ENCODE measurements at places on chromosomes 16 and 17.

DNA sequence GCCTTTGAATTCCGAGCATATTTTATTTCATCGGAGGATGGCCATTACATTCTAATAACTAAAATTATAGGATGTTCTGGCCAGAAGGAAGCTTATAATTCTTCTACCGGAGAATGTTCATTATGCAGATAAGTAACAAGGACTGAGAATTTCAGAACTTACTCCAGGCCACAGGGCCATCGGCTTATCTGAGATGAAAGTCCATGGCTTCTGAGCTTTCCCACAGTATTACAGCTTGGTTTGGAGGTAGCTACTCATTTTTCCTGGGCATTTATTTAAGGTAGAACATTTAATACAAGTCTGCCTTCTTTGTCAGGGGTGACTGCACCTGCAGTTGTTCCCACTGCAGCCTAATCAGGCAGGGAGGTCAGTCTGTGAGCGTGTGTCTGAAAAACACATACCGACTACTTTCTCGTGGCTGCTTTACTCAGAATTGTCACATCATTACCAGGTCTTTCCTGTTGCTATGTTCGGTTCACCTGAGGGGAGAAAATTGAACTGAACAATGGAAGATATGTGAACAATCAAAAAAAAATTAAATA lies 219.7 kb upstream of the CPHXL start:
- DNase-seq, result no peak

GRCh38 chr17:2749784-2750181 lies 331 bp upstream of the CCDC92B start:
- peak; percentile 36 for DNase-seq

DNA sequence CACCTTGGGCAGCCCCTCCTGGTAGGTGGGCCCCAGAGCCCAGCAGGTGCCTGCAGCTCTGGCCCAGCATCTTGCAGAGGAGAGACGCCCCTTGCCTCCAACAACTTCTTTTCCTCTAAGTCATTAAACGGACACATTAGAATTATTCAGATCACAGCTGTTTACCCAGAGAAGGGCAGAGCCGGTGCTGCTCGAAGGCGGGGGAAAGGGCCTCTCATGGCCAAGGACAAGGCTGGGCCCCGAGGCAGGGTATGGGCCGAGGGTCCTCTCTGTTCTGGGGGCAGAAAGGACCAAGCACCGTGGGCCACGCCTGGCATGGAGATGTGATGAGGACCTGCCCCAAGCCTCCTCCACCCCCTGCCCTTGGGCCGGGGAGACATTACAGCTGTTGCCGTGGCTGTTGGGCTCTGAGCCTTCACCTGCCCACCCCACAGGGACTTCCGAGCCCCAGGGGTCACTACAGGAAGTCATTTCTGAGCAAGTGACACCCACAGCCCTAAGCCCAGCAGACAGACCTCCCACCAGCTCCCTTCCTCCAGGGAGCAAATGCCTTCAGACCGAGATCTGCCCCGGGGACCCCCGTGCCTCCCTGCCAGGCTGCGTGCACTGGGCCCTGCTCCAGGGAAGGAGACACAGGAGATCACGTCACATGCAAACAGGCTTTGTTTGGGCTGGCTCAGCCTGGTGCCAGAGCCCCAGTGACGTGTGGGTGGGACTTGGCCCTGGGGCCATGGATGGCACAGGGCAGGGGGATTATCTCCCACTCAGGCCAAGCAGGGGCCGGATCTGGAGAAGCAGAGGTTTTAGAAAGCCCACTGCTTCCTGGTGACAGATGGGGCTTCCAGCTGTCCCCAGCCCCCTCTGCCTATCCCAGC lies 699 bp upstream of the PVALEF start:
- DNase-seq, result no peak

- no peak for DNase-seq
These were observed 10.4 kb downstream of the CANT1 start for GRCh38 chr17:78999056-78999768.

DNA sequence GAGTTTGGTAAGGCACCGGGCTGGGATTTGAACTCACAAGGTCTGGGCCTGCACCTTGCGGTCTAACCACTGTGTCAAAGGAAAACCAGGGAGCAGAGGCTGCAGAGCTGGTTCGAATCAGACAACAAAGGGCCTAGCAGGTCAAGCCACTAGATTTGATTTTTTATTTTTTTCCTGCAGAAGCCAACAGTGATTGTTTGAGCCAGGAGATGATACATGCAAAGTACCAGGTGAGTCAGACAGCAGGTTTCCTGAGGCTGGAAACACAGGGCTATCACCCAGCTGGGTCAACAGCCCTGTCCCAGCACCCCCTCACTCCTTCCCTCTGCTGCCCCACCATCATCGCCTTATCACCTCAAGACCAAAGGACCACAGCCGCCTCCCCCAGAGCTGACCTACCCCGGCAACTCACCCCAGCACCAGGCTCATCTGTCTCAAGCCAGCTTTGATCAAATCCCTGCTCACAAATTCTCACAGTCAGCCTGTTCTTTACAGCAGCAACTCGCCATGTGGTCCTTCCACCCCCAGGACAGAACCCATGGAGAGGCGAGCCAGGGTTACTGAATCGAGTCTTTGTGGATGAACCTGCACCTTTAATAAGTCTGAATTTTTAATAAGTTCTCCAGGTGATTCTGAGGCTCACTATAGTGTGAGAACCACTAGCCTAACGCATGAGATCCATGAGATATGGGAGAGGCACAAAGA lies 13.0 kb upstream of the KRT19 start:
- DNase-seq, result no peak

GRCh38 chr17:44887971-44888954 lies 11.0 kb downstream of the EFTUD2 start:
- DNase-seq, result no peak

- DNase-seq, result no peak
These were observed 877 bp upstream of the KREMEN2 start for GRCh38 chr16:2963074-2963722.

DNA sequence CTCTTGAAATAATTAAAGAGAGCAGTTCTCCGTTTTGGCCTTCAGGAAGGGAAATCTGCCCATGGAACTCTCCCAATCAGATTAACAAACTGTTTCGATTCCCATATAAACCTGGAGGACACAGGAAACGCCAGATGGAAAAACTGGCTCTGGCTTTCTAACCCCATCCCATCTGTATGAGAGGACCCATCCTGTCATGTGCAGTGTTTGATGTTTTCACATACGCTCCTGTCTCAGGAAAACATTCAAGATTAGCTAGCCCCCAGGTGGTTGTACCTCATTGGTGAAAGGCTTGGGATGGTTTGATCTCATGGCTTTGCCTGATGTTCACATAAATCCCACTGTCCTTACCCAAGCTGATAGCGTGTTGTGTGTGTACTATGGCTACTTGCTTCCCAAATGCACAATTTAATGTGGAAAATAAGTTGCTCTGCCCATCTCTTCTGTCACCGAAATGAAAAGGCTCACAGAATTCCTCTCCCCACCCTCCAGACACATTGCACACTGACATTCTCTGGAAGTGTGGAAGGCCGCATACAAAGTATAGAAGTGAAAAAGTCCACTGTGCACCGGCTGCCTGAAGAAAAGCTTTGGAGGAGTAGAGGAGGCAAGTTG lies 18.2 kb upstream of the ERN1 start:
- DNase-seq, result no peak

DNA sequence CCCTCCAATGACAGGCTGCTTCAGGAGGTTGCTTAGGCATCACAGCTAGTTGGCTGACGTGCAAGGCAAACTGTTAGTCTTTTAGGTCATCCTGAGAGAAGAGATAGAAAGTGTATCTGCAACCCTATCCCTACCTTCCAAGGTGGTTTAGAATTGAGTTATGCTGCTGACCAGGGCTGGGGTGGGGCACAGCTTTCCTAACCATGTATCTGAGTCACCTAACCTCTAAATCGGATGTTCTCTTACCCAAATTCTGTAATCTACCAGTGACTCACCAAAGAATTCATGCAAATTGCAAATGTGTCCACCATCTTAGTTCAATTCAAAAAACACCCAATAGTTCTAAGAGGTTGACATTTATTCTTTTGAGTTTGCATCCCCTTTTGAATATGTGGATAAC lies 107.2 kb upstream of the DYNLRB2 start:
- DNase-seq, result no peak

DNA sequence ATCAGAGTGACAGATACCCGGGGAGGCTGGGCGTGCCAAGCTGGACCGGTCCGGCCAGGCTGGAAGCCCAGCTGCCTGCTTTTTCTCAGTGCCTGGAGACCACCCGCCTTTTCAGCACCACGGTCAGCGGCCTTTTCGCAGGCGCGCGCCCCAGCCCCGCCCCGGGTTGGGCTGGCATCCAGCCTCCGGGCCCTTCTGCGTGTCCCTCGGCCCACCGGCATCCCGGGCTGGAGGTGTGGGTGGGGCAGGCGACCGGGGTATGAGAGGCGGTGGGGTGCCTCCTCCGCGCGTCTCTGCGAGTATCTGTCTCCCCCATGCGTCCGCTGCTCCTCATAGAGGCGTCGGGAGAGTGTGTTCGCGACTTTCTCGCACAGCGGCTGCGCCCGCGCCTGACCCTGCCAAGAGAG lies 102.5 kb downstream of the MRM1 start:
- no peak for DNase-seq

- DNase-seq, result no peak
These were observed 285.8 kb upstream of the DYNLRB2 start for GRCh38 chr16:80254970-80255369.

GRCh38 chr16:78593352-78593751 lies 493.9 kb downstream of the WWOX start:
- DNase-seq, result no peak

DNA sequence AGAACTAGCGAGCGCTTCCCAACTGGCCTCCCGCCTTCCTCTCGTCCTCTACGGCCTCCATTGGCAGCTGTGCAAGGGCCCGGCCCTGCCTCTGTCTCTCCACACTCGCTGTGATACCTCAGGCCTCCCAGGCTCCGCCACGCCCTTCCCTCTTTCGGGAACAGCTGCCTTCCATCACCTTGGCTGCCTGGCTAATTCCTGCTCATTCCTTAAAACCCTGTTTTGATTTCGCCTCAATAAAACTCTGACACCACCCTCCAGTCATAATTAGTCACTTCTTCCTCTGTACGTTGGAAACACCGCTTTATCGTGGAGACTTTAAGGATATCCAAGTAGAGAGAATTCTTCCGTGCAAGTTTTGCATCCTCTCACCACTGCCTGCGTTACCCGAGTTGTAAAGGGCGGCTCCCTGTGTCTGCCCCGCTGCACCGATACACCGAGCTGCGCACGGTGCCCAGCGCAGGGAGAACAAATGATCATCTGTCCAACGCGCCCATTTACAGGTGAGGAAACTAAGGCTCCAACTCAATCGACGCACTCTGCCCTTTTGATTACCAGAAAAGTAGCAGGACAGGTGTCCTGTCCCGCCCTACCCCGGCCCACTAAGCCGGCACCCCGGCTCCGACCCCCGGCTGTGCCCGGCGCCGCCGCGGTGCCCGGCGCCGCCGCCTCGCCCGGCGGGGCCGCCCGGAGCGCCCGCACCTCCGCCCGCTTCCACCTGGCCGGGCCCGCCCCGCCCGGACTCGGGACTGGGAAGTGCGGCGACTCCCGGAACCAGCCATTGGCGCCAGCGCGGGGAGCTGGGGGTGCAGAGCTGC lies 139.7 kb downstream of the SEC14L1 start:
- no peak for DNase-seq

Measured in stimulated activated CD4-positive, alpha-beta T cell treated with anti-CD3 and anti-CD28 coated beads, Interleukin-1b, Interleukin-23, amount 100 ng/mL, for 1 hour (primary cell).